H9 (cell line): ENCODE measurements at places on chromosomes 2 and 18.
A peak's percentile ranks its signal among the peaks of the same experiment; 100 is the strongest.

GRCh38 chr2:113282747-113283533 is 4.2 kb upstream of the PAX8 start:
- DNase-seq = peak; percentile 51

DNA sequence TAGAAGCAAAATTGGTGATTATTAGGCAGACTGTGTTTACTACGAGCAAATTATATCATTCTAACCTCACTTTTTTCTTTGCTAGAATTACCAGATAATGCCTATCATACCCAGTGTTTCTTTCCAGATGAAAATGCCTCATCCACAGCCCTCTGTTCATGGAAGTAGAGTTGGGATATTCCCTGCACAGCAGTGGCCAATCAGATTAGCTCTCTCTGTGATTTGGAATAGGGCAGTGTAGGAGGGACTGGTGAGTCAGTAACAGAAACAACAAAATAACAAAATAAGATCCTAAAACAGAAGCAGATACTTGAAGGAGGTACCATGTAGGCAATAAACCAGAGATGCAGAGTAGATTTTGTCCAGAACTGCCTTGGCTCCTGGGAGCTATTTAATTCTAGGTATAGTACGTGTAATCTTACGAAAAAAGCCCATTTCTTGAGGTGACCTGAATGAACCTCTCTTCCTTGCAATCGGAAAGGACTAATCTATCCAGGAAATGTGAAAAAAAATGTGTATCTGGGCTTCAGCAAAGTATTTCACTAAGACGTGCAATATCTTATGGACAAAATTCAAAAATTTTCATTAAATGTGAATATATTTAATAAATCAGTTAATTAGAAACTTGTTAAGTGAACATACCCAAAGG is 18.4 kb upstream of the TMEM17 start:
- no peak for DNase-seq

- DNase-seq = no peak
Measured at GRCh38 chr2:235421618-235422017, 72.2 kb upstream of the AGAP1 start.

GRCh38 chr18:77702686-77703085 is 453.0 kb downstream of the GALR1 start:
- no peak for DNase-seq

GRCh38 chr2:118720866-118721265 is 126.6 kb downstream of the EN1 start:
- DNase-seq = no peak

DNA sequence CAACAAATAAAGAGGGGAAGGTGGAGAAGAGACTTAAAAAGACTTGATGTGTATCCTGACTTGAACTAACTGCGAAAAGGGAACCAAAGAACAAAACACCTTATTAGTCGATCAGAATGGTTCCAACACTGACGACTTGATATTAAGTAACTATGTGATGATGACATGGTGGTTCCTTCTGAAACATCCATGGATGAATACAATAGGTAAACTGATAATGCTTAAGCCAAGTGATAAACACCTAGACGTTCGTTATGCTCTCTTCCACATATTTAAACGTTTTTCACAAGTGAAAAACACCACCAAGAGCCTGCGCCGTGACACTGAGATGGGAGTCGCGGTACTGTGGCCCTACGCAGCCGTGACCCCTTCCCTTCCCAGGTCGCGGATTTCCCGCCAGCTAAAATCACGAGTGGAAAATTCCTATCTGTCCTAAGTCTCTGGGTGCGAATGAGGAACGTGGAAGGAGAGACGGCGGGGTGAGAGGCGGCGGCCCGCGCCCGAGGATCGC is 797 bp downstream of the TTC32 start:
- no peak for DNase-seq

DNA sequence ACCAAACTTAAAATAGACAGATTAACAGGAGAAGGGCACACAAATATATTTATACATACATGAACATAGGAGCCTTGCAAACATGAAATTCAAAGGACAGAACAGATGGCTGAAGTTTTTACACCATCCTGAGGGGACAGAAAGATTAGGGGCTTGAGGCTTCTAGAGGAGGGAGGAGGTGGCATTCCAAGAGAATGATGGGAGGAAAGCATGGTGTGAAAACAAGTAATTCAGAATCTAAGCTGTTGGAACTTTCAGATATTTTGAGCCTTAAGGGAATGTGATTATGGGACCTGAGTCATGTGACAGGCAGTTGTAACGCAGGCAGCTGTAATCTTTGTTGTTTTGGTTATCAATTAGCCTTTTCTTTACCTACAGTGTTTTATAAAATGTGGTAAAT is 225.2 kb upstream of the SPOPL start:
- DNase-seq = no peak

DNA sequence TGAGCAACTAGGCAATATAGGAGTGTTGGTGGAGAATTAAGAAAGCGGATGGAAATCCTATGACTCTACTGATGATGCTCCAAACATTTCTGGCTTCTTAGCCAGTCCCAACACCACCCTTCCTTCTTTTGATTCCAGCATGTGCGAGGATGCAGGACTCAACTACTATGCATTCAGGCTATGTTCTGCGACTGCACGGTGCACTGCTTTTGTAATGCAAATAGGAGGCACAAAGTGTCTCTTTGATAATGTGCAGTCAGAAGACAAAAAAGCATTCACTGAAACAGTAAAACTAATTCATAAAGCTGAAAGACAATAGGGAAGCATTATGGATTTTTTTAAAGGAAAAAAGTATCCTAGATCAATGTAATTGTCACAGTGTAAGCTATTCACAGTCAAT is 106.7 kb downstream of the MEIS1 start:
- no peak for DNase-seq

- DNase-seq = no peak
Measured at GRCh38 chr2:73426176-73426575, 40.5 kb downstream of the ALMS1 start.

GRCh38 chr2:188459061-188459460 is 167.4 kb downstream of the GULP1 start:
- DNase-seq = no peak

DNA sequence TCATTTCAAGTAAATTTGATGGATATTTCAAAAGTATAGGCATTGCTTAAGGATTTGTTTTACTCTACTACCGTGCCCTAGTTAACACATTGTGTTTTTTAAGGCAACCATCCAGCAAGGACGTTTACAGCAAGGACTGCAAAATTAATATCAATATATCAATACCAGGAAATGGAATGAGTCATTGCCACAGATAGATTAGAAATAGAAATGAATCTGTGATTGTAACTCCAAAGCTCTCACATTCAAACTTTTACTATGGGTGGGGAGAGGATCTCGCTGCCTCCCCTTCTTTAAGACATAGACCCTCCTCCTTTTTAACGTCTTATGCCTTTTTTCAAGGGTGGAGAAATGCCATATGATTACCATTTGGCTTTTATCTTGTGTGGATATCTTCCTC is 3.8 kb downstream of the CD28 start:
- DNase-seq = no peak

DNA sequence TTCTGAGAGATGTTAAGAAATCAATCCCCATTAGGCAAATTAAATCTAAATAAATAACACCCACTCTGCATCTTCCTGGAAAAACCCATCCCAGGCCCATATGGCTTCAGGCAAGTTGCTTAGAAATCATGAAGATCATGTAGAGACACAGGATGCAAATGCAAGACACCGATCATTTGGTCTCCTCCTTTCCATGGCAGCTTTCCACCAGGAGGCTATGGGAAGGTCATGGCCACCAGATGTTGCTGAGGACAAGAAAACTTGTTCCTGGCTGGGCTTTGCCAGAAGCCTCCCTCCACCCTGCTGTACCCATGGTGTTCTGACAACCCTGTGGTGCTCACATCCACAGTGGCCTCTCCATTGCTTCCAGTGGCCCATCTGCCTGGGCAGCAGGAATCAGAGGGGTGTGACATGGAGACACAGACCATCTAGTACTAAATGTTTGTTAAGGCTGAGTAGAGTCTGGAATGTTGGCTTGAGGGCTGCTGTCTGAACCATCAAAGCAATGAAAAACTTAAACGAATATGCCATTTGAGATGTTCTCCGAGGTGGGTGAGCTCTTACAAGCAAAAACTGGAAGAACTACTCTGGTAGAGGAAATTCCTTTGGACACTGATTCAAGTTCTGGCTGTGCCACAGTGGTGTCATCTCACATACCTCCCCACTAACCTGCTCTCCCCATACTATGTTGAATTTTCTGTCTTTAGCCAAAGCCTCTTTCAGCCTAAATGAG is 293.2 kb downstream of the TNS1 start:
- no peak for DNase-seq

- DNase-seq = peak; percentile 46
Measured at GRCh38 chr2:134718023-134718816, 580 bp downstream of the TMEM163 start.

DNA sequence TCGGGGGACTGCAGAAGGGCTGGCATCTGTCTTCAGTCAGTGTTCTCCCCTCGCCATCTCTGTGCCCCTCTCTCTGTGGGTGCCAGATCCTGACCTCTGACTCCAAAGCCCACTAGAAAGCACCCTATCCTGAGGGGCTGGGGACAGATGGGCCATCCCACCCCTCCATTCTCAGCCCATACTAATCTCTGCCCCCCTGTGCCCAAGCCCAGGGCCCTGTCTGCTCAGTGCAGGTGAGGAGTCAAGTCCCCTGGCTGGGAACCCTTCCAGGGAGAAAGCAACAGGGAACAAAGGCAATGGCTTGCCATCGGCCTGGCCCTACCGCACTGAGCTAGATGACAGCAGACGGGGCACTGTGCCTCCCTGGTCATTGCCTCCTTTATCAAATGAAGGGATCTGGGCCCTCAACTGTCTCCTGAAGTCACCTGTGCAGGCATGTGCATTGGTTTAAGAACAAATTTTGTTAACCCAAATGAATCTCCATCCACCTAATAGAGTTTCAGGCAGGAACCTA is 42.7 kb upstream of the ID2 start:
- no peak for DNase-seq

GRCh38 chr18:67964462-67964861 is 447.9 kb upstream of the DSEL start:
- DNase-seq = no peak

GRCh38 chr2:28173377-28173776 is 219.3 kb upstream of the FOSL2 start:
- DNase-seq = no peak

GRCh38 chr2:12412898-12413305 is 303.8 kb upstream of the TRIB2 start:
- no peak for DNase-seq

GRCh38 chr2:70938586-70938950 is 2.9 kb downstream of the ATP6V1B1 start:
- no peak for DNase-seq

DNA sequence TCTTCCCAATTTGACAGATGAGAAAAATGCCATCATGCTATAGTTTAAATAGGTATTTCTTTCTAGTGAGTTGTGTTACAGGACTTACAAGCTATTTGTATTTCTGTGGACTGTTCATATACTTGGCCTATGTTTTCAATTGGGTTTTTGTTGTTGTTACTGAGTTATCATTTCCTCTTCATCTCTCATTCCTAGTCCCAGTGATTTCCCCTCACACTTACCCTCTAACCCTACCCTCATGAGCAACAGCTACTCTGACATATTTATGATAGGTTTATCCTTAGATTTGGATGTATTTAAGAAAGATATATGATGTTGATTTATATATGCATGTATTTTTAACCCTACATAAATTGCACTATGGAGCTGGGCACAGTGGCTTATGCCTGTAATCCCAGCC is 10.9 kb upstream of the PSD4 start:
- no peak for DNase-seq

DNA sequence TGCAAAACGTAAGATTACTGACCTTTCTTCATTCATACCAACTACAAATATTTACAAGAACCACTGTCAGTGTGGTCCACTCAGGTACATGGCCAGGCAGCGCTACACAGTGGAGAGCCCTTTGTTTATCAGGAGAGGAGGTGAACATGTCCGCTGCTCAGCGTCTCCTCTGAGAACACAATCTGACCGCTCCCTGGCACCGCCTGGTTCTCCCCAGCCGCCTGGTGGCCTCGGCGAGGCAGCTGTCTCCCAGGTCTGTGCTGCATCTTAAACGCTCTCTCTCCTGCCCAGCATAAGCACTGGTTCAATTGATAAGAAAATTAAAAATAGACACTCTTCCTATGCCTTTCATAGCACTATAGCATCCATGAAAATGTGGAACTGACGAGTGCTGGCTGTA is 146.8 kb upstream of the PXDN start:
- DNase-seq = no peak

DNA sequence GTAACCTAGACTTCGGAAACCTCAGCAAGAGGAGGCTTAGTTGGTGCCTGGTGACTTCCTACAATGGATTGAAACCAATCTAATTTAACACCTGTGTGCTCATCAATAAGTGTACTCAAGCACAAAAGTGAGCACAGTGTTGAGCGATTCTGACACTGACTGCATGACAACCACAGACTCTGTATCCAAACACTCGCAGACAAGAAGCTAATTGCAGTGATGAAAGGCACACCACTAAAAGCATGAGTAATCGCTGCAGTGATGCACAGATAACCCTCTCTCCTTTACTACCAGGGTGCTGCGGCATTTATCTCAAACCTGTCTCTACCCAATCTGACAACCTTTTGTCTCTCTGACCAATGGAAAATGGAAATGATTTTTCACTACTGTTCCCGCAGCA is 168.1 kb downstream of the AFF3 start:
- DNase-seq = no peak

DNA sequence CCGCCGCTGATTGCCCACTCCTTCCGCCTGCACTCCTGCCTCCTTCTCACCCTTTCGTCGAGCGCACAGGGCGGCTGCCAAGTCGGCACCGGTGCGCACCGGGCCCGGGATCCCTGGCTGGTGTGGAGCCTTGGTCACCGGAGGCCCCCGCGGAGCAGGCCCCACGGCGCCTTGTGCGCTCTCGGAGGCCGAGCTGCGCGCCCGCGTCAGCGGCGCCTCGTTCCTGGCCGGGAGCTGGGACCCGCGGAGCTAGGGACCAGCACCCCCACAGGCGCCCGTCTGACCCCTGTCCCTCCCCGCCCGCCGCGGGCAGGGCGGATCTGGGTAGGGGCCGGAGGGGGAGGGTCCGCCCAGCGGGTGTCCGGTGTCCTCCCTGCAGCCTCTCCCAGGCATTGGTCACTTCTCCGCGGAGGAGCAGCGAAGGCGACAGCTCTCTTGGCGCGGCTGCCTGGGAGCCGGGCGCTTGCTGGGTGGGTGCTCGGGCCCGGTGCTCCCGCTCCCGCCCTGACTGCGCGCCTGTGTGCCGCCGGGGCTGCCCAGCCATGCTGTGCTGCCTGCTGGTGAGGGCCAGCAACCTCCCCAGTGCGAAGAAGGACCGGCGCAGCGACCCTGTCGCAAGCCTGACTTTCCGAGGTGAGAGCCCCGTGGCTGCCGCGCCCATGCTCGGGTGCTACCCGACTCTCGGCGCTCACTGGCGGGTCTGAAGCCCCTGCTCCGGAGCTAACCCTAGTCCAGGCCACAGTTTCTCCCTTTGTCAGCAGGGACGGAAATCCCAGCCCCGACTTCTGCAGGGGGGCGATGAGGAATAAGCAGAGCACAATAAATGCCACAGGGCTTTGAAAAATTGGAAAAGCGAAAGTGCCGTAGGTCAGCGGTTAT is 13.2 kb downstream of the DYSF start:
- peak; percentile 62 for DNase-seq

DNA sequence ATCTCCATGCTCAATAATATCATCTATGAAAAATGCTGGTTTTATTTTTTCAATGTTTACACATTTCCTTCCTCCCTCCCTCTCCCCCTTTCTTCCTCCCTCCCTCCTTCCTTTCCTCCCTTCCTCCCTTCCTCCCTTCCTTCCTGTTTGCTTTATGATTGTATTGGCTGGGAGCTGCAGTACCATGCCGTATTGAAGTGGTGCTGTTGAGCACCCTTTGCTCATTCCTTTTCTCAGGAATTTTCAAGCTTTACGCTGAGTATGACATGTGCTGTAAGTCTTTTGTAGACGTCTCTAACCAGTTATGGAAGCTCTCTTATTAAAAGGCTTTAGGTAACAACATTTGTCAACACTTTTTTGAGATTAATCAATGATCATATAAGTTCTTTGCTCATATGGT is 100.4 kb downstream of the SNTG2 start:
- DNase-seq = no peak
